ENCODE measurements at places on chromosomes 4 and X. TPM values are rescaled to one million over a fixed set of nuclear protein-coding genes. Genes with fewer than 3 reads are reported as not detected.
A peak's percentile ranks its signal among the peaks of the same experiment; 100 is the strongest.

The JCHAIN gene
- 1.9 TPM for polyA plus RNA-seq

The SHOX gene
- polyA plus RNA-seq = 0.24 TPM

The PPID gene
- 65.0 TPM for polyA plus RNA-seq

The PDLIM3 gene
- polyA plus RNA-seq = 33.2 TPM

- DNase-seq = no peak
These were observed 210.4 kb downstream of the MID1IP1 start for GRCh38 chrX:39011454-39012221.

DNA sequence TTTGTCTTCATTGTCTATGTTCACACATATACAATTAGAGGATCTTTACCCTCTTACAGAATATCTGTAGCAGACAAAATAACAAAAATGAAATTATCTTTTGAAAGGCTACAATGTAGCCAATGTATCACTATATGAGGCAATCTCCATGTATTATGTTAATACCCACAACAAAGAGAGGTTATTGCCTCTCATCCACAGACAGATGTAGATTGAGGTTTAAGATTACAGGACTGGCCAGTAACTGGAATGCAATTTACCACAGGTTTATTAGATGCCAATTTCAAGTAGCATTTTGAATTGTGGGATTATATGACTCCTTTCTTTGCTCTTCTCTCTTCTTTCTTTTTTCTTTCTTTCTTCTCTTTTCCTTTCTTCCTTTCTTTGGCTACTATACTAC is 242.6 kb downstream of the ANKRD50 start:
- no peak for DNase-seq

DNA sequence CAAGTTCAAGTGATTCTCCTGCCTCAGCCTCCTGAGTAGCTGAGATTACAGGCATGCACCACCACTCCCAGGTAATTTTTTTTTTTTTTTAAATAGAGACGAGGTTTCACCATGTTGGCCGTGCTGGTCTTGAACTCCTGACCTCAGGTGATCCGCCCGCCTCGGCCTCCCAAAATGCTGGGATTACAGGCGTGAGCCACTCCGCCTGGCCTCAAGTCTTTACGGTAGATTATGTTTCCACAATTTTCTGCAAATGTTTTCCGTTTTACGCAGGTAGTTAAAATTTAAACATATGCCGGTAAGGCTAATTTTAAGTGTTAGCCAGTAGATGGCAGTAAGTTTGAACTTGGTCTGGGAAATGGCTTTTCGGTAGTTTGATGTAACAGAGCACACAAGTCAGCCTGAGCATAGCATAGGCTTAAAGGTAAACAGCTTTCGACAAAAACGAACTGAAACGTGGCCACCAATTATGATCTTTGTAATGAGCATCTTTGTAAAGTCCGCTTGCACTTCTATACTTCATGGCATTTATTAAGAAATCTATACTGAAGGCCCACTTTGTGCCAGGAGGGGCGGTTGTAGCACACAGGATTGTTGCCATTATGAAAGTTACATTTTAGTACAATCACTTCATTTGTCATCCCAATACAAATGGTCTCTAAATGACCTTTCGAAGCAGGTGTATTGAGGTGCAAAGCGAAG is 31.1 kb downstream of the CCKAR start:
- DNase-seq = peak; percentile 35

DNA sequence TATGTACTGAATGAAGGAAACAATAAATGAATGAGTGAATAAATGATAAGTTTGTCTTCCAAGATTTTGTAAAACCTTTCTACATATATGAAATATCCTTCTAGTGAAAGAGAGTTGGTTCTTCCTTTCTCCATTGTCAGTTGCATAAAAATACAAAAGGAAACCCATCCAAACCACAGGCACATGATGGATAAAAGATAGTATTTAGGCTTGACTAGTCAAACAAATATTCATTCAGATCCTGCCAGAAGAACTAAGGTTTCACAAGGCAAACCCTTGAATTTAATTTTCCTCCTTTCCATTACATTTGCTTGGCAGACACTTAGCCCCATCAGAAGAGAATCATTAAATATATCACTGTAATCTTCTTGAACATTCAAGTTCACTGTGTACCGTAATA is 208.4 kb downstream of the COL25A1 start:
- no peak for DNase-seq
